ENCODE measurements at places on chromosomes 7 and 10.

DNA sequence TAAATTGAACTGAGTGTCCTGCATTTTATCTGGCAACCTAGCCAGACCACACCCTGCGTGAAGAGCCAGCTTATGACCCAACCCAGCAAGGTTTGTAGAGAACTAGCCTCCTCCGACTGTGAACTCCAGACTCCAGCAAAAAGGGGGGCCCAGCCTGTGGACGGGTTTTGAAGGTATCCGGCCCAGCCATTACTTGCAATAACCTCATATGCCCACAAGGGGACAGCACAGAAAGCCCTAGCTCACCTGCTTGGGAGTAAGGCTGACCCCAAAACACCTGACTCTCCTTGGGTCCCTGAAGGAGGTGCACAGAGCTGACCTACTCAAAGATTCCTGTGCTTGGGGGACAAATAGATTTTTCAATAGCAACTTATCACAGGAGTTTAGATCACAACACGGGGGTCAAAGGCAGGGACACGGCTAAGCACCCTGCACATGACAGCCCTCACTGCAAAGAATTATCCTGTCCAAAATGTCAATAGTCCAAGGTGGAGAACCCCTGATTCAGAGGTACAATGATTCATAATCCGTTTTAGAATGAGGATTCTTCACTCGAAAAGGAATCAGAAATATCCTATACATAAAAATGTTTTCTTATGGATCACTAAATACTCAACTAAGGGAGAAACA lies 4.6 kb downstream of the TRPV6 start:
- DNase-seq, result no peak

DNA sequence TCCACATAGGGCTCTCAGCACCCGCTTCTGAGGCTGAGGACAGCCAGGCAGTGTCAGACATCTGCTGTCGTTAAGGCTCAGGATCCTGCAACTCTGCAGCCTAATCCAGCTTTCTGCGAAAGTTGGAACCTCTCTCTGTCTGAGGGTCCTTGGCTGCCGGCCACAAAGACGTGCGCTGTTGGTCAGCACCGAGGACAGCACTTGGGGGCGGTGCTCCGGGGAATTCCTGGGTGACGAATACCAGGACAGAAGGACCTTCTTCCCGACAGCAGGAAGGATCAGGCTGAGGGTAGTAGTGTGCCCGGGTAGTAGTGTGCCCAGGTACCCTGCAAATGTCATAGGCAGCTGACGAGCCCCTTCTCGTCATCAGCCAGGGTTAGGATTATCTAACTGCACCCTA lies 16.0 kb upstream of the RASGEF1A start:
- DNase-seq, result no peak

DNA sequence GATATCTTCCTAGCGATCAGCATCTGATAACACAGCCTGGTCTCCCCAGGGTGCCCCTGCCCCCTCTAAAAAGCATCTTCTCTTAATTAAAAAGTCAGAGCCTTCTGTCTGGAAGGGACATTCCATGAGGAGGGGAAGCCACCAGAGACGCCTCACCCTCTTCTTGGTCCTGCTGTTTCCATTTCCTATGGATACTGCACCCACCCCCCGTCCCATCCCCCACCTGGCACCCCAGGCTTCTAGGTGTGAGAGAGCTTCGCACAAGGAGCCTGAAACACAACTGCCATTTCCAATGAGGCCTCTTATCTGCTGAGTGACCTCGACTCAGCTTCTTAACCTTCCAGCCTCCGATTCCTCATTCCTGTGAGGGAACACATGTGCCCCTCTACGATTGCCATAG lies 51.4 kb downstream of the COL13A1 start:
- no peak for DNase-seq

DNA sequence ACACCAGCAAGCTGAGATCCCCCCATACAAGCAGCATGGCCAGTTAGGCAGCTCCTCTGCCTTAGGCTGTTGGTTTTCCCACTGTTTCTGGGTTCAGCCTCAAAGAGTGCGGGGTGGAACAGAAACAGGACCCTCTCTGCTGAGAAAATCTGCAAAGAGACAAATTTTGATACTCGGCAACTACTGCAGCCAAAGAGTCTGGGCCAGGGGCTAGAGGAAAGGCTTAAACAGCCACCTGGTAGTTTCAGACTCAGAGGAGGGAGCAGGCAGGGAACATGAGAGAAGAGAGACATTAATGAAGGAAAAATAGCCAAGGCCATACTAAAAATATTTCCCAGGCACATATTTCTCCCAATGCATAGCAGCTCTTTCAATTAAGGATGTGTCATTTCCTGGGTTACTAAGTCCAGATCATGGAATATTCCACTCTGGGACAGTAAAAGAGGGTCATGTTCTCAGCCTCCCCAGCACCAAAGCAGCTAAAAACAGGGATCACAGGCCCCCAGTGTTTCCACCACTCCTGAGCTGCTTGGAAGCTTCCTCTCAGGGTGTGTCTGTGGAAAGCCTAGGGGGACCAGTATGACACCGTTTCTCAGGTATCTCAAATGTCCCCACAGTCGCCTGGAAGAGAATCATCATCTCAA lies 29.8 kb downstream of the PDLIM1 start:
- no peak for DNase-seq

DNA sequence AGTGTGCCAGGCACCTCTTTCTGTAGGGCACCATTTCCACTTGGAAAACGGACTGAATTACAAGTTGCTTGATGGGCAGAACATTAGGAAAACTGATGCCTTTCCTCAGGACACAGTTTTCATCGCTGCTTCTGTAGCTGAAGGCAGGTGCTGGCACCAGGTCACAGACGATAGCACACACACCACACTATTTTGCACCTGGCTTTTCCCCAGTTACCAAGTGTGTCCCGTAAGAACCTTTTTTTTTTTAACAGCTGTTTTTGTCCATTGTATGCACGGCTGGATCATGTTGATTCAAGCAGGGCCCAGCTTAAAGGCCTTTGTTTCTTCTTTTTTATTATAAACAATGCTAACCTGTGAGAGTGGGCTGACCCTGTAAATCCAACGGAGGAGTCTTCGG lies 1.3 kb upstream of the GET4 start:
- no peak for DNase-seq

DNA sequence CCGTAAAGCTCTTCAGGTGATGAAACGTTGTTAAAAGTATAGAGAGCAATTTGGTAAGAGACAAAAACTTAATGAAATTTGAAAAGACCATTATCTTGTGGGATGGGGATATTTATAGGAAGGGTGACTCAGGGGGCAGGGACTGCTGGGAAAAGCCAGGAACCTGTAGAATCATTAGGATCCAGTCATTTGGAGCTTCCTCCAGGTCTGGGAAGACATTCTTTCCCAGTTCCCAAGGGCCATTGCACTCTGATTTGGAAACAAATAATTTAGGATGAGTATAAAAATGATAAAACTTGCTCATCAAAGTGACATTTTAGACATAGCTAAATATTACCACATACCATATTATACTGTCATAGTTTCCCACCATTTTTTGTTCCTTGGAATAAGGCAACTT lies 143.9 kb downstream of the PFKFB3 start:
- DNase-seq, result no peak

GRCh38 chr7:139937715-139938114 lies 108.7 kb downstream of the TBXAS1 start:
- no peak for DNase-seq

GRCh38 chr10:97117372-97117771 lies 68.4 kb downstream of the SLIT1 start:
- DNase-seq, result no peak

GRCh38 chr7:100891568-100892247 lies 2.2 kb upstream of the UFSP1 start:
- no peak for DNase-seq

DNA sequence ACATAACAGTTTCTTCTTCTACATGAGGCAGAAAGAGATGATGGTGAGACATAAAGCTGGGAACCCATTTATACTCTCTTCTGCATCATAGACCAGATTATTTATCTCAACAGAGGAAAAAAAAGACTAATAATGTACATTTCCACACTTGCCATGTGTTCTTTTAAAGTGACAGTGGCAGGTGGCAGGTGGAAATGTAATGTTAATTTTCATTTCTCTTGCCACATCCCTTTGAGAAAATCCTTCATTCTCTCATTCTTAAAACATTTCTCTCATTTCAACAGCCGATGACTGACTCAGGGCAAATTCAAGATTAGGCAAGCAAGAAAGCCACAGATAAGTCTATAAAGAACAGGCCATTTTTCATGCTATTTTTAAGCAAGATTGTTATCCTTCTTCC lies 635.6 kb upstream of the SORCS1 start:
- no peak for DNase-seq

DNA sequence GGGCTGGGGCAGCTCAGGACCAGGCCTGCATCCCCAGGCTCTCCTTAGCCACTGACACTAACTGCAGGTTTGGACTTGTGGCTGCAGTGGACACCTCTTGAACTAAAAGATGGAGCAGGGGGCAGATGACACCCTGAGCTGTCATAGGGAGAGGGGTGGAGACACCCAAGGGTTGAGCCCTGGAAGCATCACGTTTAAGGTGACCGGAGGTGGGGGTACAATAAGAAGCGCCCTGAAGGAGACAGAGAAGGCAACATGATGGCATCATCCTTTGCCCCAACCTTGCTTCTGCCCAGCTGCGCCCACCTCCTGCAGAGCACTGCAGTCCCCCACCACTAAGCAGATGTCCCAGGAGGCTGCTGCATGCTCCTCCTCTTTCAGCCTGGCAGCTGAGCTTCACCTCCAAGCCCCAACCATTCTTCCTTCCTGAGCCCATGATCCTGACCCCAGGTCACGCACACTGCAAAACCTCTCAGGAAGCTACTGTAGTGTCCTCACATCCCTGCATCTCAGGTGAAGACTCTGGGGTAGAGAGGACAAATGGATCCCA lies 25.5 kb downstream of the OGDHL start:
- DNase-seq, result no peak

DNA sequence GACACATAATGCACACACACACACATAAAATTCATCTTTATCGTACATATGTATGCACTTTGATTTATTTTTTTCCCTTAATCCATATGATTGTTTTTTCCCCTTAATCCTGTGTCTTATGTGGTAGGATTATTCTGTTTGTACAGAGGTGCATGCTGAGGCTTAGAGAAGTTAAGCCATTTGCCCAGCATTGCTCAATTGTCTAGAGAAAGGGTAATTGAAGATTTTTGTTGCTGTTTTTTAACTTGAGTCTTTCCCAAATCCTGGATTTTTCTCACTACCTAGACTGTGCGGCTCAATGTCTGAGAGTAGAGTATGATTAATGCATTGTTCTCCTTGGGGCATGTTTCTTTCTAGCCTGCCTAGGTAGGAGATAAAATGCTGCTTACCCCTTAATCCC lies 35.0 kb downstream of the WBP1L start:
- DNase-seq, result no peak

DNA sequence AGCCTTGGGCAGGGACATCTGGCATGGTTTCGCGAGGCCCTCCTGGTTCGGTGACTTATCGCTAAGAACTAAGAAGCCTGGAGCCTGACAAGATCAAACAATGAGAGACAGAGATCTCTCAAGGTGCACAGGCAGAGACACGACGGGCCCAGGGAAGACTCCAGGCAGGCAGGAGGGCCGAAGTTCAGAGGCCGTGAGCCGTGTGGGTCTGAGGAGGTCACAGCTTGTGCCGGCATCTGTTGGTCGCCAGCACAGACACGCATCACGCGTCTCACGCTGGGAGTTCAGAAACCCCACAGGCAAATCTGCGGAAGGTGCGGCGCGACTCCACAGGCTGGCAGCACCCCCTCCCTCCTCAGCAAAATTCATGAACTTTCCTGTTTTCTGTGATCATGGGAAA lies 314.0 kb downstream of the DNAJB6 start:
- DNase-seq, result no peak

DNA sequence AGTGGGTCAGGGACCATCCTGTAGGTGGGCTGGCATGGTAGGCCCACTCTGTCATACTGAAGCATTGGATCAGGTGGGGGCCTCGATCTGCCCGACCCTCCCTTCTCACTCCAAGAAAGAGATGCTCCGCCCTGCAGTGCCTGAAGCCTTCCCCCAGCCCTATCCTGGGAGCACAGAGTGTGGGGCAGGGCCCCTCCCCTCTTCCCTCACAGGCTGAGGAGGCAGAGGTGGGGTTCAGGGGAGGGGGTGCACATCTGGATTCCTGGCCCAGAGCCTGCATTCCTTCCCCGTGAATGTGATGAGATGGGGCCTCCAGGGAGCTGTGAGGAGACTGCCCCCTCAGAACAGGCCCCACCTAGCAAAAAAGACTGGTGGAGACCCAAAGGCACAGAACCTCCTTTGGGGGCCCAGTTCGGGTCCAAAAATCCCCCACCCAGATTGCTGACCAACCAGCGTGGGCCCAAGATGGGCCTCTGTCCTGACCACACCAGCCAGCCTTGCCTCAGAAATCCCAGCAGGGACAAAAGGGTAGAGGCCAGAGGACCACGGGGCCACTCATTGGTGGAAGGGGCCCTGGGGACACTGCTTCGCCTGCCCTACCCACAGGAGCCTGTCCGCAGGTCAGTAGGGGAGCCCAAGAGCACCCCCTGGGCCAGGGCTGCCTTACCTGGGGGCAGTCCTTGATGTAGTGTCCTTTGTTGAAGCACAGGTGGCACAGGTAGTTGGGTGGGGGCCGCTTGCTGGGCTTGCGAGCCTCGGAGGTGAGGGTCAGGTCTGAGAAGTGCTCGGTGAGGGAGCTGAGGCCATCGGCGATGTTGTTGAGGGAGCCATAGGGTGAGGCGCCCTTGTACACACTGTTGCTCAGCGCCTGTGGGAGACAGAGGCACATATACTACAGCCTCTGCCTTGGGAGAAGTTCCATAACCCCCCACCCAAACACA lies 13.3 kb downstream of the ZCCHC24 start:
- no peak for DNase-seq

DNA sequence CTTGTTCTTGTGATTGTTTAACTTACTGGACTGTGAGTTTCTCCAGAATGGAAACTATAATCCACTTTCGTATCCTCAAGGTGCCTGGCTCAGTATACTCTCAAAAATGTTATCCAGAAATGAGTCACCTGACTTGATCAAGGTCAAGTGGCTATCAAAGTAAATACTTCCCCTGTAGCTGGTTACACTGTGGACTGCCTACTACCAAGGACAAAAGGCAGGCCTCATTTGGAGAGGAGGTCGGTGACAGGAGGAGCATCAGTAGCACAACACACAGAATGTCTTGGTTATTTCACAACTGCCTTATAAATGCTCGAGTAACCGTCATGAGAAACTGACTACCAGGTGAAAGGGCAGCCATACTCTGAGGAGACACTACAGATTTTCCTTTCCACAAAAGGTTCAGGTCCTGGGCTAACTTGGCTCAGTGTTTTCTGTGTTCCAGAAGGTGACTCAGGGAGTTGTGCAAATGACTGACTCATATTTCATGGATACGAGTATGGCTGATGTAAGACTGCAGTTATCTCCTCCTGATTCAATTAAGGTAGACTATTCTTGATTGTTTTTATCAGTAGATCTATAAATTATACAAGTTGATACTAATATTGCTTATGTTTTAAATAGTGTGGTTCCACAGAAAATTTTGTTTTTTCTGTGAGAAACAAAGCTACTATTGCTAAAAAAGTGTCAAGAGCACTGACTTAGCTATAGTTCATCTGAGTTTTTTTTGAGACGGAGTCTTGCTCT lies 4.2 kb upstream of the CCNY start:
- no peak for DNase-seq

- DNase-seq, result no peak
These were observed 52.0 kb downstream of the BAIAP2L1 start for GRCh38 chr7:98348726-98349474.

Data from stimulated activated CD4-positive, alpha-beta T cell treated with anti-CD3 and anti-CD28 coated beads, TNF-alpha, amount 100 ng/mL, for 1 hour (primary cell).